Left cardiac atrium (tissue), 4 donors: ENCODE measurements at places on chromosomes 4 and X. TPM values are rescaled to one million over a fixed set of nuclear protein-coding genes. Genes with fewer than 3 reads are reported as not detected.

Gene DCAF16
- total RNA-seq: 15.4 TPM

- DNase-seq: no peak
Measured at GRCh38 chr4:127545271-127545670, 87.5 kb upstream of the INTU start.

GRCh38 chr4:80010316-80010715 lies 62.7 kb downstream of the ANTXR2 start:
- DNase-seq: no peak

Gene DACH2
- total RNA-seq: not detected

Gene NUDT11
- total RNA-seq: 0.15 TPM

- no peak for DNase-seq
Measured at GRCh38 chr4:79964020-79964399, 109.0 kb downstream of the ANTXR2 start.

Gene MAGEB10
- total RNA-seq: not detected

GRCh38 chr4:14066979-14067378 lies 439.5 kb upstream of the BOD1L1 start:
- DNase-seq: no peak

DNA sequence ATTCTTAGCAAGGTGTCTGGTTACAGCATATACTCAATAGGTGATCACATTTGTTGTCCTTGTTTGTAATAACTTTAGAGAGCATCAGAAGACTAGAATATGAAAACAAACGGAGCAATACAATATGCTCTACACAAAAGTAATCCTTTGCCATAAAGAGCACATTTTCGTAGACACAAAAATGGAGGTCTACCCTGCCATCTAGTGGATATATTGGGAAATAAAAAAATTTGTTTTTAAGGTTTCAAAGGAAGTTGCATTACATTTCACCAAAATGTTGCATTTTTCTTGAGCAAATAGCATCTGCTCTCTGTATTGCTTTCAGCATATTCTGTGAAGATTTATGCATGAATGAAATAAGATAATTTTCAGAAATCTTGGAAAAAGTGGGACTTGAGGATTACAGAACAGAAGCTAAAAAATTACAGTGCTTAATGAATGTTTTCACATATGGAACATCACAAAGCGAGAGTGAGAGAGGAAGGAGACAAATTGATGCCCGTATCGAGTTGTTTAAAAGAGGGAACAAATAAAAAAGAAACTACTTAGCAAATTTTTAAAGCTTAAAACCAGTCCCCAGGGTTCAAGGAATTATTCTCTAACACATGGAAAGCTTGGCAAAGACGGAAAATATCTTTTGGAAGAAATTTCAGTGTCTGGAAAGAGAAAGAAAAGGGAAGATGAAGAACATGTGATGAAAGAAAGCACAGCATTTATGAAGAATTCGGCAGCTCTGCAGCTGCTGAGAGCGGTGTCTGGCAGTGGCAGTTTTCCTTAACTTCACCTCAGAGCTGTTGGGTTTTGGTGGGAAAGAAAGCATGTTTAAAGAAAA lies 390.1 kb downstream of the ANKRD50 start:
- no peak for DNase-seq

DNA sequence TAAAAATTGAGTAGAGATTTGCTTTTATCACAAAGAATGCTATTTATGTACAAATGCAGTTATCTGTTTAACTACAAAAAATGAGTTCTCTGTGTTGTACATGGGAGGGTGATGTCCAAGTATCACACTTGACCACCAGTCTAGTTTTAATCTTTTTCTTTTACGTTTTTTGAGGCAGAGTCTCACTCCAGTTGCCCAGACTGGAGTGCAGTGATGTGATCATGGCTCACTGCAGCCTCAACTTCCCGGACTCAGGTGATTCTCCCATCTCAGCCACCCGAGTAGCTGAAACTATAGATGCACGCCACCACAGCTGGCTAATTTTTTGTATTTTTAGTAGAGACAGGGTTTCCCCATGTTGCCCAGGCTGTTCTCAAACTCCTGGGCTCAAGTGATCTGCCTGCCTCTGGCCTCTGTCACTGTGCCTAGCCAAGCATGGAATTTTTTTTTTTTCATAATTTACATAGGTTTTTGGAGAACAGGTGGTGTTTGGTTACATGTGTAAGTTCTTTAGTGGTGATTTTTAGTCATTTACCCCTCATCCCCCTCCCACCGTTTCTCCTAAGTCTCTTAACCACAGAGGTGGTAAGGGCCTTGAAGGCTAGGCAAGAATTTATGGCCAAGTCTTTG lies 47.9 kb upstream of the RPA4 start:
- DNase-seq: no peak

- DNase-seq: peak; percentile 81
Measured at GRCh38 chr4:164977243-164978164, at the start of gene TRIM61. TRIM61 (minus strand) TSS chr4:164977657; CDS start chr4:164970002, 7,655 bp downstream.

DNA sequence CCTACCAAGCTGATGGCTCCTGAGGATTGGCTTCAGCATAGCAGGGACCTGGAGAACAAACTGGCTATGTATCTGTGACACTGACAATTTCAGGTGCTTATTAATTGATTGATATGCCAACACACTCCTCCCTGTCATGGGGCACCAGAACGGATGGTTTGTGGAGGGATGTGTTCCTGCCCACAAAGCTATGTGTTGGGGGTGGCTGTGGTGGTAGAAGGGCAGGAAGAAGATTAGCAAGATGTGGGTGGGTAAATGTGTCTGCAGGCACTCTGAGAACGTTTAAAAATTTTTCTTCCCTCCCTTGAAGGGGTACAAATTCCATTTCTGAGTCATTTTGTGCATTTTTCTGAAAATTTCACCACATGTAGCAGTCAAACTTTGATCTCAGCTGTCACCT lies 55.0 kb upstream of the SCML1 start:
- DNase-seq: no peak

DNA sequence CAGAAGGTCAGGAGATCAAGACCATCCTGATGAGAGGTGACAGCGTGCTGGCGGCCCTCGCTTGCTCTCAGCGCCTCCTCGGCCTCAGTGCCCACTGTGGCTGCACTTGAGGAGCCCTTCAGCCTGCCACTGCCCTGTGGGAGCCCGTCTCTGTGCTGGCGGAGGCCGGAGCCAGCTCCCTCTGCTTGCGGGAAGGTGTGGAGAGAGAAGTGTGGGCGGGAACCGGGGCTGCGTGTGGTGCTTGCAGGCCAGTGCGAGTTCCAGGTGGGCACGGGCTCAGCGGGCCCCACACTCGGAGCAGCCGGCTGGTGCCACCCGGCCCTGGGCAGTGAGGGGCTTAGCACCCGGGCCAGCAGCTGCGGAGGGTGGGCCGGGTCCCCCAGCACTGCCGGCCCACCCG lies 286.9 kb downstream of the RAPGEF2 start:
- DNase-seq: no peak

- no peak for DNase-seq
Measured at GRCh38 chr4:152629908-152630307, 49.9 kb downstream of the TMEM154 start.

GRCh38 chrX:24377195-24377594 lies 16.8 kb downstream of the SUPT20HL1 start:
- DNase-seq: no peak

- DNase-seq: no peak
Measured at GRCh38 chr4:15562623-15563022, 92.5 kb downstream of the FBXL5 start.

DNA sequence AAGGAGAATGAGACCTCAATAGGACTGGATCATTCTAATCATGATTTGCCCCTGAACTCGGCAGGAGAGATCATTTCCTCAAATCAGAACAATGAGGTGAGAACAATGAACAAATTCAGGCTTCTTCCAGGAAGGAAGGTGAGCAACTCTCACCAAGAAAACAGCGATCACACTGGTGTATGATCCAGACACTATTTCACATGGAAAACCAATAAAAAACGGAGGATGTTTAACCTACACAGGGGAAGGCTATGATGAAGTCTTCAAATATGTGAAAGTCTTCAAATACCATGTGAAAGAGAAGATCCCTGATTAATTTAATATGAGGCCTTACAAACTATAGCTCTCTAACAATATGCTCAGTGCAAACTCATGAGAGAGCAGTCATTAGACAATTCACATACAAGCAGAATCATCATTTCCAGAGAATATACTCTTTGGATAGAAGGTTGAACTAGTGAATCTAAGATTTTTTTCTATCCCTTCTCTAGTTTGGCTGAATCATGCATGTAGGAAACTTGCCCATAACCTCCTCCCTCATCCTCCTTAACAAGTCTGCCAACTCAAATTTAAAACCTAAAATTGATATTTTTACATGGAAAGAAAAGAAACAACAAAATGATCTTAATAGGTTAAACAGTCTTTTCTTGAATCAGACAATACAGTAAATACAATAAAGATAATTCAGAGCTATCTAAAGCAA lies 122.5 kb downstream of the ADAMTS3 start:
- no peak for DNase-seq

- no peak for DNase-seq
Measured at GRCh38 chr4:5133201-5133600, 81.9 kb downstream of the STK32B start.

DNA sequence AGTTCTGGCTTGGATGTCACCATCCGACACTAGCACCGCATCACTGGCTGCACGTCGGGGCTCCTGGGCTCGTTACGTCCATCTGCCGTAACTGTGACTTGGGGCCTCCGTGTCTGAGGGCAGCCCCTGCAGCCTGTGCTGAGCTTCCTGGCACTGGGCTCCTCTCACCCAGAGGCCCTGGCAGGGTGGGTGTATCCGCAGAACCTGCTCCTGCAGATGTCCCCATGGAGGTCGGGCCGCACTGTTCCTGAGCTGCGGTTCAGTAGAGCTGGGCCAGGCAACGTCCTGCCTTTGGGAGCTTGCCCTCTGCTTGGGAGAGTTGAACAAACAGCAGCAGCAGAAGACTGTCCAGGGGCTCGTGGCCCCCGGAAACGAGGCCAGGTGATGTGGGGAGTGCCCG lies 71.4 kb downstream of the RGS12 start:
- no peak for DNase-seq

- peak; percentile 75 for DNase-seq
Measured at GRCh38 chr4:2462218-2462991, 6.5 kb upstream of the RNF4 start.

Gene ODAPH
- not detected for total RNA-seq

GRCh38 chr4:181702864-181703495 lies 540.2 kb upstream of the TENM3 start:
- no peak for DNase-seq

Gene GABRB1
- 4.4 TPM for total RNA-seq

Gene SCLT1
- 11.8 TPM for total RNA-seq

DNA sequence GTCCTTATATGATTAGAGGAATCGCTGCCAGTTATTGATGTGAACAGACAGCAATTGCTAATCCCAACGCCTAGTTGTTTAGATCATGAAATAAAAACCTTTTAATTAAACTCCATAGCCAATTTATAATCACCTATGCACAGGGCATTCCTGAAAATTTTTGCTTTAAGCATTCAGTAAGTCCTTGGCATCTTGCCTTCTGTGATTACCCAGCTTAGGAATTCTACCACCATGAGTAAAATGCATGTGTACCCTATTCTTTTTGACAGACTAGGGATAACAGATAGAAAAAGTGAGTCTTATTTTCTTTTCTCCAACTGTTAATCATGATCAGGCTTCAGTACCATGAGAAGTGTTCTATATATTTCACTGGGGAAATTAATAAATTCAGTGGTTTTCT lies 995.3 kb upstream of the GRIA3 start:
- no peak for DNase-seq

Gene CDX4
- total RNA-seq: not detected

Gene PABPC5
- 1.2 TPM for total RNA-seq

DNA sequence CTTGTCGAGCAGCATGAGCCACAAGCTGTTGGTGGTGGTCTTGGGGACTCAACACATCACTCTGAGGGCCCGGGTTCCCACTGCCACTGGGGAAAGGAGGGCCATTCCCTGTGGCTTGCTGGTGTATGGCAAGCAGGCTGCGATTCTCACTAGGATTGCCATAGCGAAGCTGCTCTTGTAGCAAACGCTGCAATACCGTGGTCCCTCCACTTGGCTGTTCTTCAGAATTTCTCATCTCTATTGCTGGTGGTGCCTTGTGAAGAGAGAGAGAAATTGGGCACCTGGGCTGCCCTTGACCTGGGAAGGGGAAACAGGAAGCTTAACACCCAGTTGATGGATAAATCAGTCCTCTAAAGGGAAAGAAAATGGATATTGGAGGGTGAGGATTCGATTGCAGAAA lies 17.7 kb downstream of the AMOT start:
- no peak for DNase-seq

DNA sequence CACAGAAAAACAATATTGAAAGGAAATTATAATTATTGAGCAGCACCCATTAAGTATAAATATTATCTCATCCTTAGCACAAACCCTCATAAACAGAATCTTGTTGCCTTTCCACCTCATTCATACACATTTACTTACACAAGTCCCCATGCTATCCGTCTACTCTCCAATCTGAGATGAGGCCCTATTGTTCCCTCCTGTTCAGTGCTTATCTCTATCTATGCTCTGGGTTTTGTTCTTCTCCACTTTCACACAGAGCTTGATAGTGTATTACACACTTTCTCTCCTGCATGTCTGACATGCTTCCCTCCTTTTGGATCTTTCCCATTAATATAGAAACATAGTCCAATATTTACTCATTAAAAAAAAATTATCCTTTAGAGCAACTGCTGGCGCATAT lies 238.2 kb upstream of the MAB21L2 start:
- no peak for DNase-seq

GRCh38 chr4:147217655-147218054 lies 263.2 kb upstream of the EDNRA start:
- no peak for DNase-seq

Gene SPOCK3
- total RNA-seq: not detected

Gene COL4A5
- total RNA-seq: 23.0 TPM

Gene TEX11
- total RNA-seq: not detected

DNA sequence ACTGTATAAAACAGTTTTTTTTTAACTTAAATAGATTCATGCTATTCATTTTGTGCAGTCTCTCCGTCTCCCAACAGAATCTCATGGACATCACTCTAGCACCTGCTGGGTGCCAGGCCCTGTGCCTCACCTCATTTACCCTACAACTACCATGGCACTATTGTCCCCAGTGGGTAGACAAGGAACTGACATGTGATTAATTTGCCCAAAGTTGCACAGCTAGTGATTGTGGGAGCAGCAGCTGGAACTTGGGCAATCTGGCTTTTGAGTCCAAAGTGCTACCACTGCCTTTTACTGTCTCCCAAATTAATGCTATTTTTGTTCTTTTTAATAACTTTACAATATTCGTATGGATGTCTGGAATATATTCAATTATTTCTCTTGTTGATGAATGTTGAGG lies 11.2 kb upstream of the PGRMC2 start:
- no peak for DNase-seq

DNA sequence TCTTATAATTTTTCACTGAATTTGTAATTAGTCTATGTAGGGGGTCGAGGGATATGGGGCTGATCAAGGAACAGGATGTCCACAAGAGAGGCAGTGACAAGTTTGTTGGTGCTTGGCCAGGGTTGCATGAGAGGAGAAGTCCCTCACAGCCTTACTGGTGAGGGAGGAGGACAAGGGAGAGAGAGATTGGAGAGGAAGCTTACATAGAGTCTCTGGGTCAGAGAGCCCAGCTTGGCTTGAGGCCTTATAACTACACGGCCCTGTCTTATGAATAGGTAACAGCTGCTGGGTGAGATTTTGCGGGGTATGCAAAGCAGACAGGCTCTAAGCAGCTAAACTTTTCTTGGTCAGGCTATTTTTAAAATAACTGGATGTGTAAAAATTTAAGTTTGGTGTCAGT lies 37.9 kb upstream of the OTUD4 start:
- no peak for DNase-seq
